IPS DF 6.9 (cell line): ENCODE measurements at places on chromosomes 4 and X.

GRCh38 chr4:4320528-4320927 lies 30.5 kb downstream of the ZBTB49 start:
- DNase-seq, result no peak

DNA sequence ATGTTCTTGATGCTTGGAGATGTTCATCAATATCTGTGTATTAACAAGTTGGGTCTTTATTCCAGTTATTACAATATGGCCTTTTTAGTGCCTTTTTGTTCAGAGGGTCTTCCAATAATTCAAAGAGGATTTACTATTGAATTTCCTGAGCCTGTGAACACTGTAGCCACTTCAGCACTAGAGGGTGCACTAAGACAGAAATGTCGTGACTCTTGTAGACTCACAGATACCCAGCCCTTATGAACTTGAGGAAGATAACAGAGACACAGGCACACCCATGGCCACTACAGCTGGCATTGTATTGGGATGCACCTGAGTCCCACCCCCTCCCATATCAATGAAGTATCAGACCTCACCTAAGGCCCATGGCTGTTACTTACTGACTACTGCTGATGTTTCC lies 54.4 kb upstream of the ACTRT1 start:
- DNase-seq, result peak; percentile 7

- DNase-seq, result no peak
Measured at GRCh38 chr4:151744614-151745013, 16.2 kb downstream of the GATB start.

DNA sequence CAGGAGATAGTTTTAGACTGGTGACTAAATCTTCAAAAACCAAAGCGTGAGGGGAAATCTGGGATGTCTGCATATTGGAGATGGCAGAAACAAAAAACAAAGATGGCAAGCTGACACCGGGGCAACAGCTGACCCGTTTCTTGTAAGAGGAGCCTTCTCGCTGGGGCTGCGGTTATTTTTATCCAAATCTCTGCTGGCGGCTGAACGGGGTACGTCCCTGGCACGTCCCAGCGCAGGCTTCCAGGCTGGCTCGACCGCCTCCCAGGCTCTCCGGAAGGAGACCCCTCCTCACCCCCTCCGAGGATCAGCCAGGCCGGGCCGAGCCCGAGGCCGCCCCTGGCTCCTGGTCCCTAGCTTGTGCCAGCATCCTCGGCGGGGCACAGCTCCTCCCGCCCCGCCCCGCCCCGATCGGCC lies 403 bp downstream of the SGCB start:
- DNase-seq, result no peak

GRCh38 chr4:121376556-121376955 lies 4.3 kb downstream of the QRFPR start:
- no peak for DNase-seq

DNA sequence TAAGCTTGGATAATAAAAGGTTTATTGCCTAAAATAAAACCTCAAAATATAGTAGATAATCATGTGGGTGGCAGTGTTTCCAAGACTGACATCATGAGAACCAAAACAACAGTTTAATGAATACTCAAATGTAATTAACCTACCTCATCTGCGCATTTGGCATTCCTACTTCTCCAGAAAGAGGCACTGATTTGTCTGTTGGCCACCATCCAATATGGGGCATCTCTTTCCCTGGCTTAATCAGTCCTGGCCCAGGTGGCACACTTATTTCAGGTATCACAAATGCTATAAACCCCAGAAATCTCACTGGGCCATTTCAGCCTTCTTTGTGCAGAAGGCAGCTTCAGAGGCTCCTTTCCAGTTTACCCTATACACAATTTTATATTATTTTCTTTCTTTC lies 192.2 kb downstream of the COMMD8 start:
- no peak for DNase-seq

- no peak for DNase-seq
Measured at GRCh38 chr4:88366460-88366859, 12.2 kb upstream of the HERC6 start.

GRCh38 chr4:137610960-137611359 lies 78.7 kb upstream of the PCDH18 start:
- no peak for DNase-seq

DNA sequence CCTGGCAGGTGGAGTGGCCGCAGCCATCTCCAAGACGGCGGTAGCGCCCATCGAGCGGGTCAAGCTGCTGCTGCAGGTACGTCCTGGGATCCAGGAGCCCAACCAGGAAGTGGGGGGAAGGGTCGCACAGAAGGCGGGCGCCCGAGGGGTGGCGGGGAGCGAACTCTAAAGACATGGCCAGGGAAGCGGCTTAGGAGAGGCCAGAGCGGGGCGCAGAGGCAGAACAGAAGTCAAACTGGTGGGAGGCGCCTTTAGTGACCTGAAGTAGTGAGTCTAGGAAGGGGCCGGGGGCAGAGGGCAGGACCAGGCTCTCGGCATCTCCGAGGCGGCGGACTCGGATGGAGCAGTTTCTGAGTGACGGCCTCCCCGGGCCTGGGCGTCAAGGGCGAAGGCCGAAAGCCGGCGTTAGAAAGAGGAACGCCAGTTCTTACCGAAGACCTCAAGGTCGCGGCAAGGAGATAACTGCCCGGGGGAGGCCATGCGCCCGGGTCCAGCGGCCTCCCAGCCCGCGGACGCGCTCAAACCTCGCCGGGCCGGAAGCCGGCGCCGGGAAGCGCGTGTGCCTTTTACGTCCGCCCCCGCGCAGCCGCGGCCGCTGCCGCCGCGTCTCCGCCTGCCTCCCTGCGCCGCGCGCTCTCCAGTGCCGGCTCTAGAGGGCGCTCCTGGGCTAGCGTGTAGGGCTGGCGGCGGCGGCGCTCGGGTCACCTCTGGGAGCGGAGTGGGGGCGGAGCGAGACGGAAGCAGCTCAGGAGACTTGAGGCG lies 488 bp downstream of the SLC25A5 start:
- no peak for DNase-seq

GRCh38 chr4:82284475-82284857 lies 89.3 kb downstream of the HNRNPD start:
- DNase-seq, result no peak

DNA sequence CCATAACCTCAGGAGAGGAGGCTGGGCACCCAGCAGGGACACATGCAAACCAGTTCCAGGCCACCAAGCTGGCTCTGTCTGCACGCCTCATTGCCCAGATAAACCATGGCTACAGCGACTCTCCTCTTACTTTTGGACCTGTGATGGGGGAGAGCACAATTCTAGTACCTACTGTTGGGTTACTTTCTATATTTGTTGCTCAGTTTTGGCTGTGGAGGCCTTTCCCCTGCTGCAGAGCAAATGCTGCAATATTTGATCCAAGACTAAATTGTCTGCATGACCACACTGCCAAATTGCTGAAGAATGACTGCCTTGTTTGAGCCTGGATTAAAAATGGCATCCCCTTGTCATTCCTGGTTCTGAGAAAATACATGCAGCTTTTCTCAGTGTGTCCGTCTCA lies 253.5 kb downstream of the ARHGAP10 start:
- DNase-seq, result no peak

GRCh38 chr4:36402008-36402758 lies 120.8 kb downstream of the DTHD1 start:
- DNase-seq, result no peak

GRCh38 chrX:24380262-24381187 lies 20.1 kb downstream of the SUPT20HL1 start:
- DNase-seq, result no peak

DNA sequence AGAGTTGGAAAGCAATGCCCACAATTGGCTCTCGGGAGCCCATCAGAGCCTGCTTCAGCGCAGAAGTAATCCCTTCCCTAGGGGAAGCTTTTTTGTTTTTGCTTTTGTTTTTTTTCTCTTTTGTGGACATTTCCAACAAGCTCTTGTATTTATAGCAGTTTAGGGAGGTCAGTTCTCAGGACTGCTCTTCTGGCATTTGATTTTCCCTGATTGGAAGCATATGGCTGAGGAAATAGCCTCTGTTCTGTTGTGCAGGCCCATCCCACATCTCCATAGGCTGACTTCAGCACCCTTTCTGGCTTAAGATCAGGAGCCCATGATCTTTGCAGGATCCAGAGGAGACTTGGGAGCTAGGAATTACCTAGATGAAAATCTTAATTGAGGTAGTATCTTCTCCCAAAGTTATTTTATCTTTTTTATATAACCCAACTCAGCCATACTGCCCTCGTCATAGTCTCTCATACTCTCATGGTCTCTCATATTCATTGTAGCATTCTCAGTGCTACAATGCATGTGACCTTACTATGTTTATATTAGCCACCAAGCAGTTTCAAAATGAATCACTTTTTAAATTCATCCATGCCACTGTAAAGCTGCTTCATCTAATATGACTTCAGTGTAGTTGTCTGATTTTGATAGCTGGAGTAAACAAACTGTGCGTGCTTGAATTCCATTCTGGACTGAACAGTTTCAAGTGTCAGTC lies 16.7 kb downstream of the PAGE4 start:
- DNase-seq, result no peak

- DNase-seq, result no peak
Measured at GRCh38 chrX:40146262-40147125, 48.7 kb upstream of the BCOR start.

DNA sequence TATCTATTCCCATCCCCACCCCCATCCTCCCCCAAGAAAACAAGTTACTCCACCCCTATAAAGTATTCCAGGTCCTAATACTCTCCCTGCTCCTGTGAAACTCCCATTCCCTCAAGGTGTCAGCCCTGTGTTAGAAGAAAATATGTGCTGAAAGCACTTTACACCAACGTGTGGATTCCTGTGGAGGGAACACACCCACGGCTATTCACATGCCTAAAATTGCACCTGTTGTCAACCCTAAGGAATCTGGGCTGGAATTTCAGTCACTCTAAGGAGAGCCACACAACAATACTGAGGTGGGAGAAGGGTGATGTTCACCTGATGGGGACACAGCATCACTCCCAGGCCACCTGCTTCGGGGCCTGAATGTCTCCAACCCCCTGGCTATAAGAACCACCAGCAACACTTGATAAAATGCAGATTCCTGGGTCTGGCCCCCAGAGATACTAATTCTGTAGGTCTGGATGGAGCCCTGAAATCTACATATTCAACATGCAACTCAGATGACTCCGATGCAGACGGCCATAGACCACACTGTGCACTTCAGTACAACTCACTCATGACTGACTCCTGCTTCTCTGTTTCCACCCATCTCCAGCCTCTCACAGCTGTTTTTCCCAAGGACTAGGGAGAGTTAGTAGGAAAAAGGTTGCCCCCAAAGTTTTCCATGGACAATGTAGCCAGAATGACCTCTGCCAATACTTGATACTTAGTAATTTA lies 15.8 kb downstream of the SCD5 start:
- no peak for DNase-seq

DNA sequence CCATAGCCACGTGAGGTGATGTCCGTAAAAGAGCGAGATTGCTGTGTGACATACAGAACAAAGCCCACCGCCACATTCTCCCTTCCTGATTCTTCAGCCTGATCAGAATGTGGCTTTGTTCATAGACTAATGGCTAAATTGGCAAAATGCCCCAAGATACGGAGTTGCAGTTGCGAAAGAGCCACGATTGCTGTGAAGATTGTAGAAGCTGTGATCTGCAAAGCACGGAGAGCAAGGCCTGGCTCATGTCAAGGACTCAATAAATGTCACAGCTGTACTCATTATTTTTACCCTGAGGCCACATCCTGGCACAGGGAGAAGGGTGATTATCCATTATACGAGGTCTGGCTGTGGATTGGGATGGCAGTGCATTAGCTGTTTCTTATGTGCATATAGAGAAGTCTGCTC lies 34.2 kb downstream of the ARSD start:
- DNase-seq, result no peak

DNA sequence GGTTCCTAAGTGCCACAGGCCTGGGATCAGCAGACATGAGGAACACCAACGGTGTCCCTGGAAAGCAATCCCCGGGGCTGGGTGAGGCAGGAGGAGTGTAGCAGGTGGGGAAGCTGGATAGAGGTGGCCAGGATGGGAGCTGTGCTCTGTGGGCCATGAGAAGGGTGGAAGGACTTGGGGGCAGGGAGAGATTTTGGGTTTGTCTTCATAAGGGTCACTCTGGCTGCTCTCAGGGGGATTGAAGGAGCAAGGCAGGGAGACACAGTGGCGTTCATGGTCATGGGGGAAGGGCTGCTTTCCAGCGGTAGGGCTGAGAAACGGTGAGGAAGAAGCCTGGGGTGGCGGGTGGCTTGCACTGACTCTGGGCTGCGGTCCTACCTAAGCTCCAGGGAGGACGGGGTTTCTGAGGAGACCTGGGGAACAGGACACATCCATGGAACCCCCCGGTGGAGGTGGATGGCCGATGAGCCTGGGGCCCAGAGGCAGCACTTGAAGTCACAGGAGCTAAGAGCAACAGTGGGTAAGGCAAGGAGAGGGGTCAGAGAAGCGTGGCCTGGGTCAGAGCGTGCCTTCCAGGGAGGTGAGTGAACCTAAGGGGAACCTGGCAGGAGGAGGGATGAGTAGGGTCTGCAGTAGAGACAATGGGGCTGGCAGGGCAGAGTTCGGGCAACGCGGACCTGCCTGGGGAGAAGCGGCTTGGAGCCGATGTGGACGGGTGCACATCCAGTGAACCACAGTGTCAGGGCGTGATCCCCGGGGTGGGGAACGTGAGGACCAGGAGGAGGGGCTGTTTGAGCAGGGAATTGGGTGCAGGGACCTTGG lies 12.4 kb upstream of the CTBP1 start:
- no peak for DNase-seq

- DNase-seq, result no peak
Measured at GRCh38 chr4:155173371-155173770, 35.1 kb upstream of the NPY2R start.

GRCh38 chr4:6217716-6218381 lies 17.5 kb upstream of the JAKMIP1 start:
- no peak for DNase-seq

- no peak for DNase-seq
Measured at GRCh38 chr4:150387981-150388380, 194.0 kb upstream of the MAB21L2 start.

- DNase-seq, result no peak
Measured at GRCh38 chrX:74779175-74779574, 146.1 kb downstream of the NEXMIF start.

DNA sequence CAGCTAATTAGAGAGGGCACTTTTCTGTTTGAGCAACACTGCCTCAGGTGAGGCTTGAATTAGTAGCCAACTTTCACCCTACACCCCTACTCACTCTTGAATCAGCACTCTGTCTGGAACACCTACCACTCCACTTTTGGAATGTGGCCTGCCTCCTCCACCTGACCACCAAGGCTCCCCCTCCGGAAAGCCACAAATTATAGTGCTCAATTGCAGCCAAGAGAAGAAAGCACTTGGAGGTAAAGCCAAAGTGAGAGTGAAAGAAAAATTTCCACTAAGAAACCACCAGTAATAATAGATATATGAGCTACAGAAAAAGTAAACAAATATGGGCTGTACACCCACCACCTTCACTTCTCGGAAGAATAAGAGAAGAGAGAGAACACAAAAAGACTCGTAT lies 41.1 kb downstream of the PPP3CA start:
- DNase-seq, result no peak

DNA sequence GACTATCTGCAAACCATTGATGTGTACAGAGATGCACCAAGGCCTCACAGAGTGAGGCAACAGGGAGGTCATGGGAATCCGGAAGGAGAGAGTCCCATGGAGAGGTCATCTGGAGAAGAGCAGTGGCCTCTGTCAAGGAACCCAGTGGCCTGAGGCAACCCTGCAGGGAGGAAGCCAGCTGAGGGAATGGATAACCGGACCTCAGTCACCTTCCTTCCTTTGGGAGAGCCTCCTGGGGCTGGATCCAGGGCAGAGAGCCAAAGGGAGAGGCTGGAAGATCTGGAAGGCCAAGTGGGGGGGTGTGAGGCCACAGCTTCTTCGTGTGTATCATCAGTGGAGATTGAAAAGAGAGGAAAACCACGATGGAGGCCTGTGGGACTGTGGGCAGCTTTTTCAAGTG lies 24.3 kb upstream of the CD38 start:
- DNase-seq, result no peak

- no peak for DNase-seq
Measured at GRCh38 chrX:49059681-49060085, 884 bp downstream of the CCDC120 start.

GRCh38 chr4:176274441-176274840 lies 5.4 kb upstream of the ASB5 start:
- no peak for DNase-seq
